ENCODE measurements at places on chromosomes 6 and 20.

- no peak for DNase-seq
Measured at GRCh38 chr20:5088688-5089087, 31.1 kb downstream of the PCNA start.

GRCh38 chr6:159298840-159299239, 129.6 kb downstream of the FNDC1 start:
- no peak for DNase-seq

- DNase-seq, result no peak
Measured at GRCh38 chr20:44914924-44915323, 5.1 kb downstream of the PABPC1L start.

DNA sequence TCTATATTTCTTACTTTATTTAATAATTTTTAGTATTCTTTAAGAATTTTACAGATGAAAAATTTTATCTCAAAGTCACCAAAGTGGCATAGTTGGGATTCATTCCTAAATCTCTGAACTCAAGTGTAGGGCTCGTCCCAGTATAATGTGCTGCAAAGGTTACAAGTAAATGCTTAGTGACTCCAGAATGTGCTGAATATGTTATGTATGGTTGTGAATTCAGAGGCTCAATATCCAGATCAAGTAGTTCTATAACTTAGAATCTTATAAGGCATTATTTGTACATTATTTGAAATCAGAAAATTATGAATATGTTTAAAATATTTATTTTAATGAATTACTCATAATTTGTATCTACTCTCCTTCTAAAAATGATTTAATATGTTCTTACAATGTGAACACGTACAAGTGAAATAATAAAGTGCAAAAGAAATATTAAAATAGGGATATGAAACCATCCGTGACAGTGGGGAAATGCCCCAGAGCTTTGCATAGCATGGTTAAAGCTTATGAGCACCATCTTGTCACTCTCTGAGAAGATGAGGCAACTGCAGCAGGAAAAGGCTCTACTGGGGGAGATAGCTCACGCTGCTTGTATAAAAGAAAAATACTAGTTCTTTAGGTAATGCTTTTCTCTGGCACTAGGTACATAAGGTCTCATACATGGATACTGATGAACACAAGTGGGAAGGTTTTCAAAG, 259.0 kb downstream of the FOXC1 start:
- no peak for DNase-seq

DNA sequence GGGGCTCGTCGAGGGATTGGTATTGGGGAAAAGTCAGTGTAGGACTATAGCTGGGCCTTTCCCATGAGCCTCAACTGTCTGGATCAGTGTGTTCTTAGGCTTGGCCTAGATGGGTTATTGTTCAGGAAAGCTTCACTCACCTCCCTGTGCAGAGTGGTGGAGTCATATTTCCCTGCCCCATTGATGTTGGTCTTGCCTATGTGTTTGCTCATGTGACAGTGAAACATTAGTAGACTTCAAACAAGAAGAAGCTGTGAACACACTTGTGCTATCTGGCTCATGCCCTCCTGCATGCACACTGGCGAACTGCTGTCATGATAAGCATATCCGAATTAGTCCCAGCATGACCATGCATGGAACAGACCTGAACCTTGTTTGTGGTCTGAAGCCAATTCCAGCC, 171.1 kb downstream of the DHX35 start:
- DNase-seq, result no peak

DNA sequence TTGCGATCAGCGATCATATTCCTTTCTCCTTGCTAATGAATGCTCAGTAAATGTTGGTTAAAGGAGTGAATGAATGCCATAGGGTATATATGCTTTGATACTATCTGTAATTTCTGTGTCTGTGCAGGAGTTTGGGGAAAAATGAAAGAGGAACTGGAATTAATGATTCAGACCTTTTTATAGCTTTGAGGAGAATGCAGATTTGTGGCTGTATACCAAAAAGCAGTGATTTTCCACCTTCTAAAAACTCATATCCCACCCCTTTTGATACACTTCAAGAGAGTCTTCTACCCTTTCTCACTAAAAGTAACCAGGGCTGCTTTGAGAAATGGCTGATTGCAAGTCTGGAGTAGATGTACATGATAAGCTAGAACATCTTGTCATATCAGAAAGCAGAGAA, 26.6 kb upstream of the SUMO4 start:
- DNase-seq, result no peak

DNA sequence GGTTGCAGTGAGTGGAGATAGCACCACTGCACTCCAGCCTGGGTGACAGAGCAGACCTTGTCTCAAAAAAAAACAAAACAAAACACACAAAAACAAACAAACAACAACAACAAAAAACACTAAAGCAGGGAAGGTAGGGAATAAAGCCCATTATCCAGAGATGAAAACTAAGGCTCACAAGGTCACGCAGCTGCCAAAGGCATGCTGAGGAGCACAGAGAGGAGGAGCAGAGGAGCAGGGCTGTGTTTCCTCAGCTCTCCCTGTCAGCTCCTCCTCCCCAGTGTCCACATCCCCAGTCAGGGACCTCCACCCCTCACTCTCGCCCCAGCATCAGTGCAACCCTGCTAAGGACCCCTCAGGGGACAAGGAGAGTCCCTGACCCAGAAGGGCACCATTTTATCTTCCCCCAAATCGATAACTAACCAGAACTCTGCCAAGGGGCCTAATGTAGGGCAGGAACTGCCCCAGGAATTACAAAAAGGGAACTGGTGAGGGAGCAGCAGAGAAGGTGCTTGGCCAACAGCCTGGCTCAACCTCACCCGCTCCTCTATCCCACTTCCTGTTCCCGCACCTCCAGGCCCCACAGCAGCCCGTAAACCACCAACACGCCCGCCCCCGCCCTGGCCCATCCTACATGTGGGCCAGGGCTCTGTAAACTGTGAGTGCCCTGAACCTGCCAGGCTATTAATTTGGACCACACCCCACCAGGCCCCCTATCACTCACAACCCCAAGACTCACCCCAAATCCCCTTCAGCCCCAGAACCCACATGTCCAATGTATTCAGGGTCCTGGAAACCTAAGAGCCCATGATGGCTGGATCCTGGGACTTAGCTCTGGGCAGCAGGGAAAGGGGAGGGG, 9.0 kb downstream of the TEAD3 start:
- DNase-seq, result no peak

GRCh38 chr6:3247255-3248146, 11.2 kb upstream of the PSMG4 start:
- no peak for DNase-seq

- no peak for DNase-seq
Measured at GRCh38 chr6:112802144-112802543, 455.0 kb downstream of the RFPL4B start.

DNA sequence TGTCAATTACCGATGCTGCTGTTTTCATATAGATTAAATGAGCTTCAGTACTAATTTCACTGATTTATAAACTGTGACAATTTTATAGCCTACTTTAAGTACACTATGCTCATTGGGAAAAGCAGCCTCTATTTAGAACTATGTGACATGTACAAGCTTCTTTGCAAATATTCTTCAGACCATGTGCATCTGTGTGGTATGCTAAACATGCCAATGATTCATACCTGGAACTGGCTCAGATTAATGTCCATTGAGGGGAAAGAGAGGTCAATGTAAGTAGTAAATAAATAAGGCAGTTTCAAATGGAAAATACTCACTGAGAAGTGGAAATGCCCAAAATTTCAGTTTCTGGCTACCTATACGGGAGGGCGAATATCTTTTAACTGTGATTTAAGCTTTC, 777.7 kb downstream of the C6orf118 start:
- DNase-seq, result no peak

GRCh38 chr6:43077333-43077809, 1.3 kb downstream of the PTK7 start:
- DNase-seq, result no peak

- DNase-seq, result no peak
Measured at GRCh38 chr20:20457392-20458126, 89.7 kb downstream of the INSM1 start.

- no peak for DNase-seq
Measured at GRCh38 chr6:44631968-44632367, 244.5 kb downstream of the CDC5L start.

DNA sequence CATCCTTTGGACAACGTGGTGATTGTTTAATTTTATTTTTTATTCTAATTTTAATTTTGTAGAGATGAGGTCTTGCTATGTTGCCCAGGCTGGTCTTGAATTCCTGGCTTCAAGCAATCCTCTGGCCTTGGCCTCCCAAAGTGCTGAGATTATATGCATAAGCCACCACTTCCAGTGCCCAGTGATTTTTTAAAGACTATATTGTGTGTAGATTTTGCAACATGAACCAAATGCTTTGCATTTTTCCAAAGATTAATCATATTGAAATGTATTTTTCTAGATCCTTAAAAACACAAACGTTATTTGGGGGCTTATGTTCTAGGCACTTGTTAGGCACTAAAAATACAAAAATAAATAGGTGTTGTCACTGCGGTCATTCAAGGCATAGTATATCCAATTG, 117.6 kb upstream of the CCN2 start:
- no peak for DNase-seq

DNA sequence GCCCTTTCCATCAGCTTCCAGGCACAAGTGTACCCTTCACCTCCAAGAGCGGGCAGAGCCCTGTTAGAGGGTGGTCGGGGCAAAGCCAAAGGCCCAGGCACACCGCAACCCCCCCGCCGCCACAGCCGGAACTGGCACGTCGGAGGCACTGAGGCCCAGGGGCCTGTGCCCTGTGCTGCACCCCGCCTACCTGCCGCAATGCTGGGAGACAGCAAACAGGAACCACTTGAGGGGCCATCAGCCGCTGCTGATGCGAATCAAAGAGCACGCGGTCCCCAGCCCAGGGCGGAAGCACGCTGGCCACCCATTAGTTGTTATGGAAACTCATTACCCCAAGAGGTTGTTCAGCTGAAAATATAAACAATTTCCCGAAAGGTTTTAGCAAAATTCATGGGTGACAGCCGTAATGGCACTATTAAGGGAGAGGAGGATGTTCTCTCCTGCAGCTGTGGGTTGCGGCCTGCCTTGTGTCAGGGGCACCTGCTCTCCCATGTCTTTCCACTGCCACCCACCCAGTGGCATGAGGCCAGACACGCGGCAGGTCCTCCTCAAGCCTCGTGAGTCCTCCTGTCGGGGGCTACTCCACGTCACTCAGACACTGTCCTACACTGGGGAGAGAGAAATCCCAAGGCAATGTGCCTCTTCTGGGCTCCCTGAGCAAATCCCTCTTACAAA, 65.3 kb downstream of the EDN3 start:
- no peak for DNase-seq

DNA sequence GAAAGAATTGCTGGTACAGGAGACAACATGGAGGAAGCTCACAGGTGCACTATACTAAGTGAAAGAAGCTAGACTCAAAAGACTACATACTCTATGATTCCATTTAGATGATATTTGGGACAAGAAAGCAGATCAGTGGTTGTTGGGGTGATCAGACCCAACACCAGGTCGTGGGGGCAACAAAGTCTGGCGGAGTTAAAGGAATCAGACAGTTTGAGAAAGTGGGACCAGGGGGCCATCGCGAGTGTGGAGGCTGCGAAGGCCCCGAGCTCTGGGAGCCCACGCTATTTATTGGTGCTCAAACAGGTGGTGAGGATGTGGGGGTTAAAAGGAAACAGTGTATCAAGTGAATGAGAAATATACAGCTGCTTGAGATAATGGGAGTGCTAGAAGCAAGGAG, 282.8 kb upstream of the SGK1 start:
- no peak for DNase-seq

GRCh38 chr6:64926051-64926450, 781.0 kb downstream of the EYS start:
- DNase-seq, result no peak

DNA sequence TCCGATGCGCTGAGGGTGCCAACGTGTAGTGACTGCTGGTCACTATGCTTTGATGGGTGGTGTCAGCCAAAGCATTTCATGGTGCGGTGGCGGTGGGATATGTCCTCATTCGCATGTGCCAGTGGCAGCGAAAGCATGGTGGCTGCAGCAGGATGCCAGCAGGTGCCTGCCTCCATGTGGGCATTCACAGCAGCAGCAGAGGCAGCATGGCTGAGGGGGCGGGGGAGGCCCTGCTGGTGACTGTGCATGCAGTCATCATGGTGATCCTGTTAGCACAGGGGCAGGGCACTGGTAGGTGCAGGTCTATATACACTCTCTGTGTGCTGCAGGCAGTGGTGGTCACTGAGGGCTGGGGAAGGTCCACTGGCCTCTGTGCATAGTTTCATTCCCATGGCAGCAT, 22.0 kb downstream of the FIG4 start:
- no peak for DNase-seq

DNA sequence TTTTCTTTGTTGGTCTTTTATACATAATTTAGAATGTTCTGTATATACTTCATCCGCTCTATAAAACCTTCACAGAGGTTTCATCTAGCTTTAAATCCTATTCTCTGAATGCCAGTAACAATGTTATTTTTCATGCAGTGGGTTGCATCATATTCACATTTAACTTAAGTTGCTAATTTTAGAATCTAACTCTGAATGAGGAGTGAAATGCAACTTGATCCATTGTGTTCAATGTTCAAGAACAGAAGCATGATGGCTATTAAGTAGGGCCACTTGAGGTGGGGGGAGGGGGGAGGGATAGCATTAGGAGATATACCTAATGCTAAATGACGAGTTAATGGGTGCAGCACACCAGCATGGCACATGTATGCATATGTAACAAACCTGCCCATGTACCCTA, 224.5 kb downstream of the NKAIN2 start:
- DNase-seq, result no peak

DNA sequence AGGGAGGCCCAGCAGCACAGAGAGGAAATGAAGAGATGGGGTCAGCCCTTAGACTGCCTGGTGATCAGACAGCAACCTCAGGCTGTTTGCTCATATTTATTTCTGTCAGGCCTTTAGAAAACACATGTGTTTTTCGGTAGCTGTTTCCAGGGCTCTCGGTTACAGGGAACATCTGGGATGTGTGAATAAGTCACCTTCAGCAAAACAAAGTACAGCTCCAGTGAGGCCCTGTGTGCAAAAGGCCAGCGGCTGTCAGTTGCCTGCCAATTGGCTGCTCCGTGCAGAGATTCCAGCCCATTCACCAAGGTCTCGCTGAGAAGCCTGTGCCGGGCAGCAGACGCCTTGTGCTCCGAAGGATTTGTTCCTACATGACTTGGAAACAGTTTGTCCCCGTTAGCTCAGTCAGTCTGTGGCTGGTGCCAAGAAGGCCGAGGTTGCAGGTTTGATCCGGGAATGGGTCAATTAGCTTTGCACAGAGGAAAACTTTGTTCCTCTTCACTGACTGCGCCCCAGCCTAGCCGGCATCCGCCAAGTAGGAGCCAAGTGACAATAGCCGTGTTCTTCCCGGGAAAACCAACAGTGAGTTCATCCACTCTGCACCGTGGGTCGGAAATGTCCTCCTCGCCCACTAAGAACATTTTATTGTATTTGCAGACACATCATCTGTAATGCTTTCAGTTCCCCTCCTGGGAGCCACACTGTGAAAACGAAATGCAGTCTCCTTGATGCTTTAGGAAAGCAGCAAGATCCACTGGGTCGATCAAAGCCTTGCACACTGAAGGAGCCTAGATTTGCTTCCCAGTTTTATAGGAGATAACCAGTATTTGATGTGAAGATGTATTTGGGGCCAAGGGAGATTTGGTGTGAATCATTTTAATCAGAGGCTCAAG, 315.4 kb upstream of the CDYL start:
- DNase-seq, result no peak

- DNase-seq, result no peak
Measured at GRCh38 chr6:54084231-54084630, 27.0 kb upstream of the MLIP start.

Data from T-helper 1 cell (primary cell).